ENCODE measurements at places on chromosomes 13 and 19.
A peak's percentile ranks its signal among the peaks of the same experiment; 100 is the strongest.

DNA sequence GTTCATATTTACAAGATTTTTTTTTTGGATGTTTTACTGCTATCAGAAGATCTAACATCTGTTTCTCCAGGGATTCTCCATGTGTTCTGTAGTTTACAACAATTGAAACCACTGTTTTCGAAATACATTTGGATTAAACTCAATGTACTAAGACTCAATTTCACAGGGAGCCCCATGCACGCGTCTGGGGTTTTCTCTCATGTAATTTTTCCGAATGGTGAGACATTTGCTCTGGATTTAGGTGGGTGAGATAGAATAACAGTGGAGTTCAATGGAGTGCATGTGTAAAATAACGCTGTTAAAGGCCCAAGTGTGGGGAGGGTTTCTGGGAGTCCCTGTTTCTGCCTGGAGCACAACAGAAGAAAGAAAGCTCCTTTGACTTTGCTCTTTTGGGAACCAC is 330.3 kb downstream of the TSHZ3 start:
- DNase-seq = no peak

DNA sequence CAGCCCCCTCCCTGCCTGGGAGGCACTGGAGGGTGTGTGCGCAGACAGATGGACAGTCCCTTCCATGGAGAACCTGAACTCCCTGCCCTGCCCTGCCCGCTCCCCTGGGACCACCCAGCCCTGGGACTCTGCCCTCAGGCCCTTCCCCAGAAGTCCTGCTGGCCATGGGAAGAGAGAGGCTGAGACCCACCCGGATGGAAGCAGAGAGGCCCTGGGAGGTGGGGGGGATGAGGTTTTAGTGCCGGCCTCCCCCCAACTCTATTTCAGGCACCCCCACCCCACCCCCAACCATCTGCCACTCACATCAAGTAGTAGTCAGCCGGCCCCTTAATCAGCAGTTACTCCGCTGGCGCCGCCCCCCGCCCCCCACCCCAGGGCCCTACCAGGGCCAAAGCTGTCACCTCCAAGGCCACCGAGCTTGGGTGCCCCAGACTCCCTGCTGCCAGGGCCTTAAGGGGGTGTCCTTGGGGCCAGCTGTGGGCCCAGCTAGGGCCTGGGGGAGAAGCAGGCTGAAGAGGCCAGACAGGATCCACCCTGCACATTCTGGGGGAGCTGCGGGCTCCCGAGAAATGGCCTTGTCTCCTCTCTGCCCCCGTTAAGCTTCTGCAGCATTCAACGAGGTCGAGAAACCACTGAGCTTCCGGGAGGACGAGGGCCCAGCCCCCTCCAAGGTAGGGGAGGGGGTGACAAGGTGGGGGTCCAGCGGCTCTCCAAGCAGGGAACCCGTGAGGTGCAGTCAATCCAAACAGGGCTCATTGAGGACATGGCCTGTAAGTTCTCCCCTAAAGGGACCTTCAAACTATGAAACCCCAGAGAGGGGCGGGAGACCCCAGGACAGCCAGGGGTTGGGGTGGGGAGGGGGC is 17.4 kb downstream of the NMRK2 start:
- no peak for DNase-seq

- DNase-seq = no peak
Measured at GRCh38 chr13:41199526-41199925, 5.2 kb upstream of the KBTBD7 start.

DNA sequence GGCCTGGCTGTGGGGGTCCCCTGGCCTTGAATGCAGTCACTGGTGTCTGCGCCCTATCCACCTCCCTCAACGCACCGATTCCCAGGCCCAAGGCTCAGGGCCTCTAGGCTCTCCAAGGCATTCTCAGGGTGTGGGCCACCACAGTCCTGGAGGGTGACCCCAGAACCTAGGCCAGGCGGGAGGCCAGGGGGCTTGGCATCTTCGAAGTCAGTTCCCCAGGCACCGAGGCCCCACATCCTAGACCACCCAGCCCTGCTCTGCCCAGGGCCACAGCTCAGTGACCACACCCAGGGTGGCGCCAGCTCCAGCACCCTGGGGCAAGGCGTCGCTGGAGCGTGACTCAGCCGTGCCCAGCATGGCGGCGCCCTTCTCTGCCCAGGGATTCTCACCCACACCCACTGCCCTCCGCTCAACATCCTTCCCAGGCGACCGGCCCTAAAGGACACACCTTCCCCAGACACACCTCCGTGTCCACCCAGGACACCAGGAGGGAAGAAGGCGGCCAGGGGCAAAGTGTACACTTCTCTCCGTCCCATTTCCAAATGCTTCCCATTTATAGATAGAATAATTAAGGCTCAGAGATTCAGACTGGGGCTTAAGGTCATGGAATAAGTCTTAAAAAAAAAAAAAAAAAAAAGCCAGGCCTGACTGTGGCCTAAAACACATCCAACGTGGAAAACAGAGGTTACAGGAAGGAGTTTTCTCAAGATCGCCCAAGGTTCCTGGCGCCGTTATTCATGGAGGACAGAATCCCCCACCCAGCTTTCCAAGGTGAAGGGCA is 36.4 kb upstream of the NANOS3 start:
- DNase-seq = peak; percentile 86

DNA sequence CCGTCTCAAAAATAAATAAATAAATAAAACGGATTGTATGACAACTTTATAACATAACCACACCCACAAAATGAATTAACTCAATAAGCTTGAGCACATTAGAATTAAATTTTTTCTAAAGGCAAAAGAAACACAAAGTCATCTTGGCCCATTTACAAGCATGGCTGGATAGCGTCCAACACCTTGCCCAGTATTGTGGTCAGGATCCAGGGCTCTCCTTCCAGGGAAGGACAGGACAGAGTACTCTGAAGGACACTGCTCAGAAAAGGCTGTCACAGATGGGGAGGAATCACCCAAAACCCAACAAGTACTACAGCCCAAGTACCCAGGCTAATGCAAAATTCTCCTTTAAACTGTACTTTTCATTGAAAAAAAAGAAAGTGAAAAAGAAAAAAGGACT is 27.1 kb downstream of the SUGP2 start:
- no peak for DNase-seq

DNA sequence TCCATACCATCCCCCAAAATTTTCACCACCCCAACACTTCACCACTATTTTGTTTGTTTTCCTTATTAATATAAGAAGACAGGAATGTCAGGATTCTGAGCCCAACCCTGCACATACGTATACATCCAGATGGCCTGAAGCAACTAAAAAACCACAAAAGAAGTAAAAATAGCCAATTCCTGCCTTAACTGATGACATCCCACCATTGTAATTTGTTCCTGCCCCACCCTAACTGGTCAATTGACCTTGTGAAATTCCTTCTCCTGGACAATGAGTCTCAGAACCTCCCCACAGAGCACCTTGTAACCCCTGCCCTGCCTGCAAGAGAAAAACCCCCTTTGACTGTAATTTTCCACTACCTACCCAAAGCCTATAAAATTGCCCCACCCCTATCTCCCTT is 132.5 kb downstream of the ZNF675 start:
- peak; percentile 79 for DNase-seq

DNA sequence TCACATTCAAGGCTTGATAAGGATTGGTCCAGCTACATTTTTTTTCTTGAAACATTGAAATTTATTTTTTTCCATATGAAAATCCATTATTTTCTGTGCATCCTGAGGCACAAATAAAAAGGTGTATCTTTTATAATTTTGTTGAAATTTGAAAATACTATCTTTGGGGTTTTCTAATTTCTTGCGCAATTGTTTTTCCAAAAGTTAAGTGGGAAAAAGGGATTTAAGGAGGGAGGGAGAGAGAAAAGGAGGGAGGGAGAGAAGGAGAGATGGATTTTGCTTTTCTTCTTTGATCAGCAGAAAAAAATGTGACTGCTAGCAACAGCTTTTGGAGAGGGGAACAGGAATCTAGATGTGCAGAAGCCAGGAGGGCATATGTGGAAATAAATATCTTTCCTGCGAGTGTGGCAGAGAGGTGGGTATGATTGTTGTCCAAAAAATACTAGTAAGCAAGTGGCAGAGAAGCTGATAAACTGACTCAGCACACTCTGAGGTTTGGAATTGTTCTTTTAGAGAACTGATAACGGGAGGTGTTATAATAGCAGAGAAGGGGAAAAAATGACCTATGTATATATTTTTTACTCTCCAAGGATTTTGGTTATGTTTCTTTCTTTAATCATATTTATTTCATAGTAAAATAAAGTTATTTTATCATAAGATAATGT is 61.2 kb upstream of the EDNRB start:
- no peak for DNase-seq

DNA sequence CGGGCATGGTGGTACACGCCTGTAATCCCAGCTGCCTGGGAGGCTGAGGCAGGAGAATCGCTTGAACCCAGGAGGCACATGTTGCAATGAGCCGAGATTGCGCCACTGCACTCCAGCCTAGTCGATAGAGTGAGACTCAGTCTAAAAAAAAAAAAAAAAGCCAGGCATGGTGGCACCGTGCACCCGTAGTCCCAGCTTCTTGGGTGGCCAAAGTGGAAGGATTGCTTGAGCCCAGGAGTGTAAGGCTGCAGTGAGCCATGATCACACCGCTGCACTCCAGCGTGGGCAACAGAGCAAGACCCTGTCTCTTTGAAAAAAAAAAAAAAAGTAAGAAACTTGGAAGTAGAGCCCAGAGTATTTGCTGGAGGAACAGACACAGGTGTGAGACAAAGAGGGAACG is 27.7 kb downstream of the CCDC8 start:
- DNase-seq = no peak

DNA sequence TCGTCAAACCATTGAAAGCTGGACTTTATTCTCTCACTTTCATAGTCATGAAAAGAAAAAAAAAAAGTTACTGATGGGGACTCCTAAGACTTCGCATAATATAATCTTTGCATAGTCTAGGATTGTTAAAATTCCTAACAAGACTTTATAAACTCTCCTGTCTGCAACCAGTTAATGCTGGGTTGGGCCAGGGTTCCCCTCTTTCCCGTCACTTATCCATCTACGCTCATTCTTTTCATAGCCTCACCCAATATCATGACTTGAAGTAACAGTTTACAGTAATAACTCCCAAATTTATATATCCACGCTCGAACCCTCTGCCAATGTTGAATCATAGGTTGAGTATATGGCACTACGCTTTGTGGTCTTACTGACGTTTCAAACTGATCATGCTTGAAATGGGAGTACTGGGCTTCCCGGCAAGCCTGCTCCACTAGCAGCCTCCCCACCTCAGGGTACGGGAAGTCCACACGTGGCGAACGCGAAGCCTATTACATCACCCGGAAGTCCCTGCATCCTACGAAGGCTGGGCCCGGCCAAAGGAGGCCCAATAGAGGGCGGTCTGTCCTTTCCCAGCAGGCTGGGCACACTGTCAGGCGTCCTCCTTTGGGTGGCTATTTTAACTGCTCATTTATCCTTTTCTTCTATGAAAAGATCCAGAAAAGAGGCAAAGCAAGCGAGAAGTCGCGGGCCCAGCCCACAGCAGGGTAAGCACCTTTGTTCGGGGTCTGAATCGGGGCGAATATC is 694 bp upstream of the ZNF460 start:
- peak; percentile 97 for DNase-seq

- no peak for DNase-seq
Measured at GRCh38 chr13:98613591-98613990, 36.7 kb upstream of the STK24 start.

DNA sequence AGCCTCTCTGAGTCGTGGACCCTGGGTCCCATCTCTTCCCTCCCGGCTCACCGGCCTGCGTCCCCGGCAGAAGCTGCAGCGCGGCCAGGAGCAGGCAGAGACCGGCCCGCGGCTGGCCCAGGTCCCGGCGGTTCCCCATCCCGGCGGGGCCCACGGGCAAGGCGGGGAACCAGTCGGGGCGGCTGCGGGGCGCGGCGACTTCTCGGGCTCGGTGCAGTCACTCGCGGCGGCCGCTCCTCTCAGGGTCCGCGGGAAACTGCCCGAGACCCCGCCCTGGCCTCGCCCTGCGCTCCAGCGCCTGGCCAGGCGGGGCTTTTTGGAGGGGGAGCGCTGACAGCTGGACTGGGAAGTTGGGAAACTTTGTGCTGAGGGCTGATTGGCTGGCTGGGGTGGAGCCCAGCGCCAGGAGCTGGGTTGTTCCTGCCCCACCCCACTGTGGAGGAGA is at the start of gene COL5A3:
Gene COL5A3, minus strand, starts transcription at position 258 of the 445 bp plus-strand sequence. Its CDS starts 119 bp downstream, at position 139.
- DNase-seq = no peak

DNA sequence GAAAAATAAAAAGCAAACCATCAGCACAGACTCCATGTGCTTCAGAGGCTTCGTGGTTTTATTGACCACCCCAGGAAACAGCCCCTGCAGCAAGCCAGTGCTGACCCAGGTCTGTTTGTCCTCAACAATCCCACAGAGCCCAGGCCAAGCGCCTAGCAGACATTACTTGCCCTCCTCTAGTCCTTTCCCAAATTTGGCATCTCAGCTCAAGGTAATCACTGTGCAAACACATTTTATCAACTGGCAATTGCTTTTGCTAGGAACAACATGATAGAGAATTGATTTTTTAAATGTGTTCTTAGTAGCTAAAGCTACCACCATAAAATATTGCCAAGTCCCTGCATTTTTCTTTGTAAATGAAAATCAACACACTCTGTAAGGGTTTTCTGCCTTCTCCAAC is 121.8 kb downstream of the STOML3 start:
- DNase-seq = no peak

- peak; percentile 28 for DNase-seq
Measured at GRCh38 chr13:31116224-31116623, 45.5 kb downstream of the HSPH1 start.

GRCh38 chr19:33343859-33344572 is 29.5 kb upstream of the CEBPG start:
- no peak for DNase-seq

DNA sequence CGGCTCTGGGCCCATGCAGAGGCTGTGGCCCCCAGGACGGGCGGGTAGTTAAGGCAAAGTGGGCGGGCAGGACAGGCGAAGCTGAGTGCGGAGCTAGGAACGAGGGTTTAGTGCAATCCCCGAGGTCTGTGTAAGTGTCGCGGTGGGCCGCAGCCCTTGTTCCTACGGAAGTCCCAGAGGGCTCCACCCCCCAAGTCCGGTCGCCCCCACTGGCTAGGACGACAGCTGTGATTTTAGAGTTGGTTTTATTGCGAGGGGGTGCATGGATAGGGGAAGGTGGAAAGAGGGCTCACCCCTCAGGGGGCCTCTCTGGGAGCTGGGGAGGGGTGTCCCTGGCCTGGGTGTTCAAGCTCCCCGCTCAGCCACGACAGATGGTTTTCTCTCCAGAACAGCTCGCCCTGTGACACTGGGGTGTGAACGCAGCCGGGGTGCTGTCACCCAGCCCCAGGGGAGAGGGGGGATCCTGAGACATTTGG is 21.7 kb downstream of the ZBTB7A start:
- no peak for DNase-seq

DNA sequence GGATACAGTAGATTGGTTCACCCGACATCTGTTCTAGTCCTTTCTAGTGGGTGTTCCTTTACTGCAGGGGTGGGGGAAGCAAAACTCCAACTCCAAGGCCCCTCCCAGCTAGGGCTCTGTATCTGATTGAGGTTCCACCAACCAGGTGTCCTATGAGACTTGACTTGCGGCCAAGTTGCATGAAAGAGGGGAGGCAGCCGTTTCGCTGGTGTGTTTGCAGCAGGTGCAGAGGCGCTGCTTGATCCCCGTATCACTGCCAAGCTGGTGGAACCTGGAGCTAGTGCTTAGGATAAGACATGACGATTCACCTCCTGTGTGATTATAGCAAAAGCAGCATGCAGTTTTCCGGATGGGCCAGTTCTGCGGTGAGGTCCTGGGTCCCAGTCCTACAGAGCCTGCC is 338.2 kb downstream of the UQCRFS1 start:
- no peak for DNase-seq

- DNase-seq = peak; percentile 57
Measured at GRCh38 chr13:27375686-27376326, 48.6 kb upstream of the GTF3A start.

All from kidney tubule cell (primary cell).